ENCODE measurements at places on chromosomes 4 and X. TPM values are rescaled to one million over a fixed set of nuclear protein-coding genes. Genes with fewer than 3 reads are reported as not detected.

HPF1 gene
- total RNA-seq, result 40.9 TPM

RIBC1 gene
- total RNA-seq, result 1.2 TPM

TLR7 gene
- total RNA-seq, result 1.8 TPM

ATP2B3 gene
- total RNA-seq, result not detected

DNA sequence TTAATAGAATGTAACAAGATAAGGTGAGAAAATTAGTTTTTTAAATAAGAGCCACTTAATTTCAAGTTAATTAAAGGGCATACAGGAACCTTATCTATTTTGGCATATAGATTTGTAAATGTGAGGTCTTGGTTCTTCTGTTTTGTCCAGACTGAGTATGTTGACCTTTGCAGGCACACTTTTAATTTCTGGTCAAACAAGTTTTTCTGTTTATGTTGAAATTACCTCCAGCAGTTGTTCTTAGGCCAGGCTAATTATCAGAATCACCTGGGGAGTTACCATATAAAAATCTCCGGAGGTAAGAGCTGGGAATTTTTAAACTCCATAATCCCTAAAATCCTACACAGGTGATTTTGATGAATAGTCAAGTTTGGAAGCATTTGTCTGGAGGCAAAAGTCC, 227.4 kb upstream of the ANKRD50 start:
- DNase-seq, result no peak

DNA sequence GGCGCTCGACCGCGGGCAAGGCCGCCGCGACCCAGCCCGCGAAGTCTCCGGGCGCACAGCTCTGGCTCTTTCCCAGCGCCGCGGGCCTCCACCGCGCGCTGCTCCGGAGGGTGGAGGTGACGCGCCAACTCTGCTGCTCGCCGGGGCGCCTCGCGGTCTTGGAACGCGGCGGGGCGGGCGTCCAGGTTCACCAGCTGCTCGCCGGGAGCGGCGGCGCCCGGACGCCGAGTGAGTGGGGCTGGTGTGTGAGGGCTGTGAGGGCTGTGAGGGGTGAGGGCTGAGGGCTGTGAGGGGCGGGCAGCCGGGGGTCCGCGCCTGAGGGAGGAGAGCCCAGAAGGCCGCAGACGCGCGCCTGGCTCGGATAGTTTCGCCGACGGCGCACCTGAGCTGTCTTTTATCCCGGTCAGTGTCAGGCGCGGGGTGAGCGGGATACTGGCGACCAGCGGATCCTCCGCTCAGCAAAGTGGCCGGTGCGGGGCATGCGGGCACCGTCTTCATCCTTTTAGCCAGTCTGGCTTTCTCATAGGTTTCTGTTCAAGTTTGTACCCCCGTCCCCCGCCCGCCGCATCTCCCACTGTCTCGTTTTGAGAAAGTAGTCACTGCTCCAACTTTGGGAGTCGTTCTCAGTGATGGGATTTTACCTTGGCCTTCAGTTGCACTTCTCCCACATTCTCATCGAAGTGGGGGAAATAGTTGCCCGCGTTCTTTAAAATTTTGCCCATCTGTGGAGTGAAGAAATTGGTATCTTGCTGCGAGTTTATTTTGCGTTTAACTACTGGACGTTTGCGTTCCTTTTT, 586 bp downstream of the HERC5 start:
- no peak for DNase-seq

DNA sequence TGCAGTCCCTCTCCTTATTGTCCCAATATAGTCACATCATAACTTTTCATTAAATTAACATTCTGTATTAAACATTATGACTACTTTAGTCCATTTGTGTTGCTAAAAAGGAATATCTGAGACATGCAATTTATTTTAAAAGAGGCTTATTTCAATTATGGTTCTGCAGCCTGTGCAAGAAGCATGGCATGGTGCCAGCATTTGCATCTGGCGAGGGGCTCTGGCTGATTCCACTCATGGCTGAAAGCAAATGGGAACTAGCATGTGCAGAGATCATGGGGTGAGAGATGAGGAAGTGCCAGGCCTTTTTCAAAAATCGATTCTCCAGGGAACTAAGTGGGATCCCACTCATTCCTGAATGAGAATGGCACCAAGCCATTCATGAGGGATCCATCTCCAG, 476.3 kb upstream of the RPS6KA3 start:
- DNase-seq, result no peak

- no peak for DNase-seq
These were observed 64.3 kb downstream of the TIGD2 start for GRCh38 chr4:89175611-89176010.

GRCh38 chrX:48700951-48701653, 4.6 kb downstream of the SUV39H1 start:
- DNase-seq, result no peak

DNA sequence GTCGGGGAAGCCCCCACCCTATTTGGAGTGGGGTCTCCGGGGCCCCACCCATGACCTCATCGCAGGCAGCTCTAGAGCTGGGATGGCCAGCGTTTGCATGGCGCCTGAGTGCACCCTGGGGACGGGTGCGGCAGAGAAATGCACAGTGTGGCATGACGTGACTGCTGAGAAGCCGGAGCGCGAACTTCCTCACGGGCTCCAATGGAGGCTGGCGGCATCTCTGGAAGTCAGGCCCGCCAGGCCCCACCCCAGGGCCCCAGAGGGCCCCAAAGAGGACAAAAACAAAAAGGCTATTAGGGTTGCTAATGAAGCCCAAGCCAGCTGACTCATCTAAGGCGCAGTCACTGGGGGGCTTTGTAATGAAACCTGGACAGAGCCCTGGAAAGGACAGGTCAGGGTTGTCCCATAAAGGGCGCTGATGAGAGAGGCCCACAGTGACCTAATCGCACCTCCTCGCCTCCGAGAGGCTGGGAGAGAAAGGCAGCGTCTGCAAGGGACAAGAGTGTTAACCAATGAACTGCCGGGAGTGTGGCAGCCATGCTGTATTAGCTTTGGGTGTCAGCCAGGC, 86.0 kb upstream of the C1QTNF7 start:
- no peak for DNase-seq

DNA sequence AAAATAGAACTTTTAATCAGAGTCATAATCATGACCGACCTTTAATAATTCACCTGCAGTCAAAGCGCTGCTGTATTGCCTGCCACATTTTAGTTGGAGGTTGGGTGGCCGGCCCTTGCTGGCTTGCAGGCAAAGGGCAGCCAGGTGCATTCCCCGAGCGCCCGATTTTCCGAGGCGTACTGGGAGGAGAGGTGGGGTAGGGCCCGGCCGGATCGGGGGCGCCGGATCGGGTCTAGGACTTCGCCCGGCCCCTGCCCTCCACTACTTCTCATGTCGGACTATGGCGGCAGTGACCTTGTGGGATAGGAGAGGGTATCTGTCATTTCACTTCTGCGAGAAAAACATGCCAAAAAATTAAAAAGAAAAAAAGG, 2.5 kb upstream of the RS1 start:
- DNase-seq, result peak; percentile 1

GRCh38 chrX:3712051-3712869, 1.2 kb downstream of the PRKX start:
- no peak for DNase-seq

- DNase-seq, result no peak
These were observed 91.3 kb upstream of the WDR44 start for GRCh38 chrX:118254611-118255010.

DNA sequence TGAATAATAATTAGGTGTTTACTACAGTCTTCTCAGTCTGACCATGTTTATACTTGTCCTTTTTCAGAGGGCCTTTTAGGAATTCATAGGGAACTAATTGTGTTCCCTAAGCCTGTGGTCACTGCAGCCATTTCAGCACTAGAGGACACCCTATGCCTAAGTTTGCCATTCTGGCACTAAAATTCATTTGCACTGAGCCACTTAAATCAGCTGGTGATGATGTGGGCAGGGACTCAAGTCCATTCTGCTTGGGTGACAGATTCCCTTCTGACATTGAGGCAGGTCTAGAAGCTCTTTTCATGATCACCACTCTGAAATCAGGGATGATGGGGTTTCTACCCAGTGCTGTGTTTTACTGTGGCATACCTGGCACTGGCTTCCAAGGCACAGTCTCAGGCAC, 1178.9 kb upstream of the DIAPH2 start:
- no peak for DNase-seq

DNA sequence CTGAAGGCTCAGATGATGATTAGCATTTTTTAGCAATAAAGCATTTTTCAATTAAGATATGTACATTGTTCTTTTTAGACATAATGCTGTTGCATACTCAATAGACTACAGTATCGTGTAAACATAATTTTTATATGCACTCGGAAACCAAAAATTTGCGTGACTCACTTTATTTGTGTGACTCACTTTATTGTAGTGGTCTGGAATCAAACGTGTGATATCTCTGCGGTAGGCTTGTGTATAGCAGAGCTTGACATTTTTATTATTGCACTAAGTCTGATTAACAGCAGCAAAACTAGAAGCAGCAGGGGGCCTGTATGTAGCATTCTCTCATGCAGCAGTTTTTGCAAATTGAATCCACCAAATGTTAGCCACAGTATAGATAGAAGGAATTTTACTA, 119.1 kb upstream of the PRDX4 start:
- DNase-seq, result no peak

DNA sequence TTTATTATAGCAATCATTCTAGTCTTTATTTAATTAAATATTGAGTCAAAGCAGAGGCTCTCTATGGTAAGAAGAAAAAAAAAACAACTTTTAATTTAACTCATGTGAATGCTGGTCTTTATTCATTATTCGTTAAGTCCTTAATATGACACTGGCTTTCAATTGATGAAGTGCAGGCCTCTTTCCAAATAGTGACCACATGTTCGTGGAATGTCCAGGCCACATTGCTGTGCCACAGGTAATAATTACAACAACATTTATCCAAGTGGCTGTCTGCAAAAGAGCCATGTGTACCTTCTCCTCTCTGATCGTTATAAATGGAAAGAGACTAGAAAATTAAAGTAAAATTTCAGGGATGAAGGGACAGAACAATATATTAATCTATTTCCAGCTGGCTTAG, 220.1 kb upstream of the PABPC4L start:
- DNase-seq, result no peak

DNA sequence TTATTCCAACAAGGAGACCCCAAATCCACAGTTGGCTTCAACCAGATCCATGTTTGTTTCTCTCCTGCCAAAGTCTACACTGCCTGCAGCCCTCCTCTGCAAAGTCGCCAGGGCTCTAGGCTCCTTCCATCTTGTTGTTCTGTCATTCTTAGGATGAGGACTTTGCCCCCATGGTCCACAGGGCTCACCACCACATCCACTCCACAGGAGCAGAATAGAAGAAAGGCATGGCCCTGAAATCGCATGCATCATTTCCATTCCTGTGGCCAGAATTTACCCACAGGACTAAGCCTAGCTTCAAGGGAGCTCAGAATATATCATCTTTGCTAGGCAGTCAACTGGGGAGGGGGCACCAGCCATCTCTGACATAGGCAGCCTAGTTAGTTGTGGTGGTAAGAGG, 254.7 kb downstream of the FBXW7 start:
- no peak for DNase-seq

- DNase-seq, result no peak
These were observed 58.9 kb downstream of the HTRA3 start for GRCh38 chr4:8328456-8328855.

GRCh38 chrX:50680990-50681389, 133.0 kb downstream of the SHROOM4 start:
- no peak for DNase-seq

- DNase-seq, result no peak
These were observed 171.4 kb downstream of the AASDH start for GRCh38 chr4:56215901-56216300.

DNA sequence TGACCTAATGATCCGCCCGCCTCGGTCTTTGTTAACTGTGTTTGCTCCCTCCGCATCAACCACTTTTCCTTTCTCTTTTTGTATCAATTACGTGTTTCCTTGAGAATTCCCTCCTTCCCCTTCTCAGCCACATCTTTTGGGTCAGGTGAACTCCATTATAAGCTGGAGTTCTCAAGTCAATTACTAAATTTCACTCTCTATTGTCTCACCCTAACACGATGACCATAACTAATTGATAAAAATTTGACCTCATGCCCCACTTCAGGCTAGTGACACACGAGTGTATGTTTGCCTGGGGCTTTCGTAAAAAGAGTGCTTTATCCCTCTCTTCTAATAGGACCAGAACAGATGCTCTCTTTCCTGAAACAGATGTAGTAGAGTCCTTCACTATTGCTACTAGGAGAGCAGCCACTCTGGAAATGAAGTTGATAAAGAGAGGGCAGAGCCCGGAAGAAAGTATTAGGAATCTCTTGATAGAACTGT, 403.6 kb upstream of the ANXA10 start:
- DNase-seq, result no peak

- DNase-seq, result no peak
These were observed 103.3 kb upstream of the LEF1 start for GRCh38 chr4:108272046-108272445.

DNA sequence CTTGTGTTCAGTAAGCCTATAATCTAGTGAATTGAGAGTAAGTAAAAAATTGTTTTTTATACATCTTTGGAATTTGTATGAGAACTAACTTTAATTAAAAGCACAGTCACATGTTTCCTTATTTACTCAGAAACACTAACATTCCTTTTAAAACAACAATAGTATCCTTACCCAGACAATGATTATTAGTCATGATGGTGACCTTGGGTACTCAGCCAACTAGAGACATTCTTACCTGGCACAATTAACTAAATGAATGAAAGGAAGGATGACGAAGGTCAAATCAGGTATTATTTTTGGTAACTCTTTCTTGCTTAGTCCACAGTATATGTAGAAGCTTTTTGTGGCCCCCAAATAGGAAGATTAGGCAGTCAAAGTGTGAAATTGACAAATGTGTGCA, 901.0 kb downstream of the FAT4 start:
- DNase-seq, result no peak

GRCh38 chr4:138405934-138406567, 163.9 kb upstream of the SLC7A11 start:
- no peak for DNase-seq

DNA sequence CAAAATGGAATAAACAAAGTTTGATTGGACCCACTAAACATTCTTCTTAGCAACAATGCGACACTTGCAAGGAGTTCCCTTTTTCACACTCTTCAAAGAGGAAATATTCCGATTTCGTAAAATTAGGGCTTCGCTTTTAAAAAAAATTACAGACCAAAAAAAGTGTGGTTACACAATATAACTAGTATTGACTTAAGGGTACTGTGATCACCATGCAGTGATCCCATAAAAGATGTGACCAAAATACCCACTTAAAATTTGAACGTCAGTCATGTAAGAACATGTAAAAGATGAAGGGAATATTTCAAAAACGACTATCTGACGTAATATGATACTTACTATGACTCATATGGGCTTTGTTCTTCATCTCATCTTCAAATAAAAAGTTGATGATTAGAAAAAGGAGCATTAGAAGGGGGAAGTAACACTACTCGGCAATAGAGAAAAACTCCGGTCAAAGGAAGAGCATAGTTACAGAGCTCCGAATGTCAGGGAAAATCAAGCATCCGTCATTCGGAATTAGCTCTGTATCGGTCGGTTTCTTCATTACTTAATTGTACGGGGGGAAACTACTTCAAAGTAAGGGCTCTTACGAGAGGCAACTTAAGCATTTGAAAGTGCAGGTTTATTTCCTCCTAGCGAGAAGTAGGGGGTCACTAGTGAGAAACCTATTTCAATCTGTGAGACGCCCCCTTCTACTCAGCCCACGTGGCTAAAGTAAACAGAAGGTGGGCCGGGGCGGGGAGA, 1.3 kb upstream of the TET2 start:
- DNase-seq, result no peak
